ENCODE measurements at places on chromosomes 11 and 22.

DNA sequence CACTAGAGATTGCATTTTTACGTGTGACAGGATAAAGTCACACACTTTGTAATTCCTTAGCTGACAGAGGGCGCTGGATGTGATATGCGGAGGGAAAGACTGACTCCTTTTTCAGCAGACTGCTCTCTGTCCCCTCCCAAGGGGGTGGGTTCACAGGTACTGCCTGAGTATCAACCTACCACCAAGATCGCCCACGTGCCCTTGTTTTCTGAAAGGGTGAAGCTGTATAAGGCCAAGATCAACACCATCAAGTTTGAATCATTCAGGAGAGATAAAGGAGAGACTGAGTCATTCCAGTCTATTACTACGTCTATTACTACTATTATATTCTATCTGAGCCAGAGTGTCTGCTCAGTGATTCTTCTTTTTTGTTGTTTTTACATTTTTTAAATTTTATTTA lies 30.7 kb downstream of the BUD13 start:
- no peak for DNase-seq

GRCh38 chr11:88709567-88709966 lies 356.2 kb downstream of the GRM5 start:
- DNase-seq, result no peak

- DNase-seq, result no peak
Measured at GRCh38 chr22:40279017-40279416, 67.3 kb upstream of the ADSL start.

DNA sequence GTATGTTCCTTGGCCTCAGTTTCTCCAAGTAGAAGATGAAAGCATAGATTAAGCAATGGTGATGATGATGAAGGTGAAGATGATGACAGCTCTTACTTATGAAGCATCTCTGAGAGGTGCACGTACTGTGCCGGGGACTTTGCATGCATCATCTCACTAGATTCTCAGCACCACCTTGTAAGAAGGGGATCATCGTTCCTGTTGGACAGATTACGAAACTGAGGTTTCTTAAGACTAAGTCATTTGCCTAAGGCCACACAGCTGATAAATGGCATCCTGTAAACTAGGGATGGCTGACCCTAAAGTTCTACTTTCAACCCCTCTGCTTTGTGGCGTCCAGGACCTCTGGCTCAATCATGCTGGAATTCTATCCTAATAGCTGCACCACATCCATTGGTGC lies 8.7 kb downstream of the MS4A15 start:
- no peak for DNase-seq

DNA sequence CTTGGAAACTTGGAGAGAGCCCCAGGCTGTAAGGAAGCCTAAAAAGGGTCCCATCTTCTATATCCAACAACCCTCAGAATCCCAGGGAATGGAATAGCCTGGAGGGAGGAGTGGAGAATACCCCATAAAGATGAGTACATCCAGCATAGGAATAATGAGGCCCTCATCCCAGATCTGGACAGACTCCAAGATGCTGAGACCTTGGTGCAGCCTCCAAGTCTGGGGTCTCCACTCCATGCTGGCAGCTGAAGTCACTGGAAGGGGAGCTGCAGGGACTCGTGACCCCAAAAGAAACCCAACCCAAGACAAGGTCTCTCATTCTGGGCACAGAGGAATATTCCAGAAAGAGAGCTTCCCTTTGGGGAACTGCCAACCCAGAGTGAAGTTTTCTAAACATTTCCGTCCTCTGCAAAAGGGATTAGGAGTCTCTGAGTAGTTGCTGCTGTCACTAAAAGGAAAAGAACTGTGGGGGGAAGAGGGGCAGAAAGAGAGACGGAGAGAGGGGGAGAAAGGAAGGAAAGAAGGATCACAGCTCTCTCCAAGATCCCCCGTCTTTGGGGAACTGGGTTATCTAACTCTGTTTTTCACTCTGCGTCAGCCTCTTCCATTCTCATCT lies 589 bp downstream of the SCGB1A1 start:
- DNase-seq, result no peak

- no peak for DNase-seq
Measured at GRCh38 chr11:26571861-26572654, at the start of gene MUC15. Gene MUC15 (minus strand): TSS chr11:26572263. CDS start chr11:26567094, 5,169 bp downstream.

Data from CD4-positive, alpha-beta T cell treated with Interleukin-12 subunit alpha and Interleukin-12 subunit beta, for 1 hour (primary cell).